Breast epithelium (tissue), 4 donors: ENCODE measurements at places on chromosomes 1 and 21. TPM values are rescaled to one million over a fixed set of nuclear protein-coding genes. Genes with fewer than 3 reads are reported as not detected.

- DNase-seq: no peak
- no peak overlapping the region for H3K4me3 ChIP-seq
- no peaks in the 10 kb centered on the region for H3K27me3 ChIP-seq
- no peak overlapping the region for H3K27ac ChIP-seq
- no peaks in the 10 kb centered on the region for H3K4me1 ChIP-seq
- no peaks in the 10 kb centered on the region for H3K36me3 ChIP-seq
Measured at GRCh38 chr1:177181280-177181630, 10.5 kb downstream of the BRINP2 start.

DNA sequence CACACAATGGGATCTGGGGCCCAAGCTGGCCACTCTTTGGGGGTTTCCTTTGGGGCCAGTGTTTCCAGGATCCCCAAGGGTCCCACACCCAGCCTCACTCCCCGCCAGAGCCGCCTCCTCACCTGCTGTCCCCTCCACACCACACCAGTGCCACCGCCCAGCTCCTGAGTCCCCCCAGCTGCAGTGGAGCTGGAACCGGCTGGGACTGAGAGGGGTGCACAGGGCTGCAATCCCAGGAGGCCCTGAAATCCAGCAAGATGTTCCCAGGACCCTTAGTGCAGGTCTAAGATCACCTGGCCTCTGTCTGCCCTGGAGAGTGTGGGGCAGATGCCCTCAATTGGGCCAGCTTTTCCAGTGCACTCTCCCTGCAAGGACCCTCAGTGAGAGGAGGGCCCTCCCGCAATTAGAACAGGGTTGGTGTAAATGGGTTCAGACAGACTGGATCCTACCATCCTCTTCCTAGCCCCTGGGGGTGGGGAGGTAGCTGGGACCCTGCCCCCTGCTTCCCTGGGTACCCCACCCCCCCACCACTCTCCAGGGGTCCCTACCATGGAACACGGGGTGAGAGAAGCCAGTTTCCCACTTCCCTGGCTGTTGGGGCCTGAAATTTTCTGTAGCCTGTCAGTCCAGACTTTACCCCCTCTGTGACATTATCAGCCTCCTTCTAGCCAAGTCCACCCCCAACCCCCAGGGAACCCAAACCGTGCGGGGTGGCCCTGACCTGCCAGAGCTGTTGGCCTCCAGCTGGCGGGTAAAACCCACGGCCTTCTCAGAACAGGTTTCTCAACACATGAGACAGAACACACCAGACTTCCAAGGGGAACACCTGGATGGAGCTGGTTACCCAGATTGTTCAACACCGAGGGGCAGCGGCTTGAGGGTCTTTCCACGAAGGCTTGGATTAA is 7.0 kb downstream of the KRTAP10-12 start:
- DNase-seq: peak; percentile 3
- H3K27ac ChIP-seq: no peak overlapping the region
- H3K27me3 ChIP-seq: no peaks in the 10 kb centered on the region
- no peaks in the 10 kb centered on the region for H3K36me3 ChIP-seq
- H3K4me3 ChIP-seq: no peak overlapping the region

- H3K4me1 ChIP-seq: no peaks in the 10 kb centered on the region
- H3K4me3 ChIP-seq: no peak overlapping the region
- DNase-seq: no peak
- H3K27ac ChIP-seq: no peak overlapping the region
- H3K27me3 ChIP-seq: no peaks in the 10 kb centered on the region
Measured at GRCh38 chr1:235679005-235679404, 29.4 kb upstream of the GNG4 start.

DNA sequence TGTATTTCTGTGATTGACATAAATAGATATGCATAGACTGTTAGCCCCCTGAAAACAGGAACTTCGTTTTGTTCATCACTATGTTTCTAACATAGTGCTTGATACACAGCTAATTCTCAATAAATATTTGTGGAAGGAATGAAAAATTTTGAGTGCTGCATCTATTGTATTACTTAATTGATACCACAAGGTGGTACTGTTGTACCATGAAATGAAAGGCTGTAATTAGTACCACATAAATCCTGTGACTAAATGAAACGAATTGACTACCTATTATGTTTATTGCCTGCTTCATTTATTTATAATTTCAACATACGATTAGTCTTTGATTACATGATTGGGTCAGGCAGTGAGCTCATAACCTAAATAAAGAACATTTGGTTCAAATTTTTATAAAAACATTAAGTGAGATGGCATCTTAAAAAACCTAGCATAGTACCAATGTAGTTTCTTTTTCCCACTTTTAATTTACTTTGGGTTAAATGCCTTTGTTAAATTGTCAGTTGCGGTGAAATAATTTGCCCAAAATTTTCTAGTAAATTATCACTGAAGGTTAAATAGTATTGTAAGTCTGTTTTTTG is 15.0 kb upstream of the TGFB2 start:
- DNase-seq: no peak
- no peaks in the 10 kb centered on the region for H3K36me3 ChIP-seq
- no peak overlapping the region for H3K4me3 ChIP-seq

- H3K4me1 ChIP-seq: no peaks in the 10 kb centered on the region
- no peaks in the 10 kb centered on the region for H3K27me3 ChIP-seq
- no peak overlapping the region for H3K27ac ChIP-seq
- H3K4me3 ChIP-seq: no peak overlapping the region
- no peak for DNase-seq
Measured at GRCh38 chr1:78586572-78586971, 33.7 kb upstream of the IFI44L start.

GRCh38 chr1:29682171-29682918 is 446.0 kb downstream of the PTPRU start:
- H3K27ac ChIP-seq: no peak overlapping the region
- peak; percentile 8 for DNase-seq
- H3K4me3 ChIP-seq: no peak overlapping the region
- H3K36me3 ChIP-seq: no peaks in the 10 kb centered on the region
- no peaks in the 10 kb centered on the region for H3K4me1 ChIP-seq
- peaks cover 19% of the 10 kb centered on the region for H3K27me3 ChIP-seq

GRCh38 chr1:116418091-116418830 is 45.2 kb downstream of the ATP1A1 start:
- H3K36me3 ChIP-seq: no peaks in the 10 kb centered on the region
- DNase-seq: peak; percentile 76
- H3K4me3 ChIP-seq: peak overlapping the region; percentile 75
- H3K27ac ChIP-seq: peak overlapping the region; percentile 84
- H3K27me3 ChIP-seq: no peaks in the 10 kb centered on the region
- H3K4me1 ChIP-seq: peaks cover 14% of the 10 kb centered on the region

GRCh38 chr1:229271448-229272159 is 693 bp downstream of the RAB4A start:
- DNase-seq: no peak
- H3K4me3 ChIP-seq: peak overlapping the region; percentile 78
- H3K4me1 ChIP-seq: peaks cover 6% of the 10 kb centered on the region
- no peaks in the 10 kb centered on the region for H3K36me3 ChIP-seq
- peak overlapping the region; percentile 90 for H3K27ac ChIP-seq

- H3K27ac ChIP-seq: no peak within 1 kb of the TSS
- no peaks in the 10 kb centered on the region for H3K36me3 ChIP-seq
- DNase-seq: no peak
- no peak within 1 kb of the TSS for H3K4me3 ChIP-seq
Measured at GRCh38 chr1:173206816-173207568, at the start of gene TNFSF4. Gene TNFSF4, minus strand, starts transcription at chr1:173207331. Its CDS starts 155 bp downstream, at chr1:173207176.

DNA sequence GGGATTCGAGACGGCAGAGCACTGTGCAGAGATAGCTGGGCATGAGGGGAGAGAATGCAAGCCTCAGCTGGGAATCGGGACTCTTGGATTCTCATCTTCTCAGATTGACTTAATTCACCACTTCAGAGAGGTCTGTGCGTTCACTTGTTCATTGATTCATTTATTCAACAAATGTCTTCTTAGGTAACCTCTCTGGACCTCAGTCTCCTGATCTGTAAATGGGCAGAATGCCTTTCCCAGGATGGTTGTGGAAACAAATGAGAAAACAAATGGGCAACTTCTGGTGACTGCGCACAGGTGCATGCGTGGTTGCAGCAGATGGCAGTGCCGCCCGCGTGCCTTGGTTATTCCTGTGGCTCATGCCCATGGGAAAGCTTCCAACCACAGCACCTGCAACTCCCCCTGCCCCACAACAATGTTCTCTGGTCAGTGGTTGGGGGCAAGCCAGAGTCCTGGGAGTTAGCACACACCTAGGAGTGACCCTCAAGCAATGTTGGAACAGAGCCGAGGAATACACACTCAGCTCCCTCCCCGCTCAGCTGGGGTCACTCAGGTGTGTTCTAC is 110.1 kb upstream of the RUNX3 start:
- H3K27me3 ChIP-seq: no peaks in the 10 kb centered on the region
- DNase-seq: no peak
- no peak overlapping the region for H3K4me3 ChIP-seq
- no peaks in the 10 kb centered on the region for H3K36me3 ChIP-seq

DNA sequence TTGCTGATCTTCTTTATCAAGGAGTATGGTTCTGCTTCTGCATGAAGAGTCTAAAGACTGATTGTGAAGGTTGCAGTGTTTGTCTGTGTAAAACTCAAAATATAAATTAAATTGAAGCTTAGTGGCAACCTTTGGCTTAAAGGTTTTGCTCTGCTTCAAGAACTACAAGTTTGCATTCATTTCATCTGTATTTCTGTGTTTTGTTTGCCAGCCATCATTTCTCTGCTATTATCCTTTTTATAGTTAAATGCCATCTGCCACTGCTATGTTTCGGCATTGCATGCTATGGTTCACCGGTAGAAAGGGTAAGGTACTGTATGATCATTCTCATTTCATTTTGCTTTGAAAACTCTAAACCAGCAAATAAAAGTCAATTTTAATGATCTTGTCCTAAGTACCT is 52.9 kb downstream of the OSBPL9 start:
- no peak overlapping the region for H3K27ac ChIP-seq
- DNase-seq: no peak
- no peaks in the 10 kb centered on the region for H3K27me3 ChIP-seq
- no peaks in the 10 kb centered on the region for H3K4me1 ChIP-seq
- H3K4me3 ChIP-seq: no peak overlapping the region

GRCh38 chr1:183543619-183544204 is 46.5 kb downstream of the NCF2 start:
- H3K27ac ChIP-seq: no peak overlapping the region
- DNase-seq: no peak

- H3K27ac ChIP-seq: peak overlapping the region; percentile 54
- no peak overlapping the region for H3K4me3 ChIP-seq
- H3K4me1 ChIP-seq: no peaks in the 10 kb centered on the region
- H3K36me3 ChIP-seq: no peaks in the 10 kb centered on the region
Measured at GRCh38 chr1:6859415-6860343, 74.4 kb downstream of the CAMTA1 start.

- H3K4me3 ChIP-seq: no peak overlapping the region
- no peak overlapping the region for H3K27ac ChIP-seq
- H3K4me1 ChIP-seq: no peaks in the 10 kb centered on the region
- no peaks in the 10 kb centered on the region for H3K36me3 ChIP-seq
- DNase-seq: no peak
- H3K27me3 ChIP-seq: no peaks in the 10 kb centered on the region
Measured at GRCh38 chr1:95208876-95209275, 25.1 kb upstream of the RWDD3 start.

DNA sequence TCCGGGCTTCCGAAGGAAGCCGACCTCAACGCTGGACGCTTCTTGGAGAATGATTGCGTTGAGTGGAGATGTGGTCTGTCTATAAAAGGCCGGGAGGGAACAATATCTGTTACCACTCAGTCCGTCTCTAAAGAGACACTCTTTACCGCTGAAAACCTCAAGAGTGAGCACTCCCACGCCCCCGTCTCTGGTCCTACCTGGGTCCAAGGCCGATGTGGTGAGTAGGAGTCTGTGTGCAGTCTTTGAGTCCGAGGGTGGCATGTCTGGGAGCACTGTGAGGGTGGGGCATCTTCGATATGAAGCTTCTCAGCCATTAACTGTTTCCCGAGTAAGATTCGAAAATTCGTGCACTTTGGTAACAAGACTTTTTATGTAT is 576 bp downstream of the ZFP69 start:
- peaks cover 3% of the 10 kb centered on the region for H3K4me1 ChIP-seq
- H3K27me3 ChIP-seq: no peaks in the 10 kb centered on the region
- no peak for DNase-seq
- H3K4me3 ChIP-seq: peak overlapping the region; percentile 79
- H3K27ac ChIP-seq: no peak overlapping the region
- no peaks in the 10 kb centered on the region for H3K36me3 ChIP-seq

ARHGAP30 gene
- 5.2 TPM for total RNA-seq

MX2 gene
- 31.5 TPM for total RNA-seq

ACTN2 gene
- not detected for total RNA-seq

FAM163A gene
- not detected for total RNA-seq

DNASE2B gene
- total RNA-seq: 1.3 TPM

THEM5 gene
- total RNA-seq: not detected

OR2T1 gene
- total RNA-seq: not detected

ZNF697 gene
- 7.0 TPM for total RNA-seq

TRIM17 gene
- 7.3 TPM for total RNA-seq
